ENCODE measurements at places on chromosomes 7 and 10.

GRCh38 chr7:19772306-19772705 lies 1.1 kb downstream of the TMEM196 start:
- no peak for DNase-seq

DNA sequence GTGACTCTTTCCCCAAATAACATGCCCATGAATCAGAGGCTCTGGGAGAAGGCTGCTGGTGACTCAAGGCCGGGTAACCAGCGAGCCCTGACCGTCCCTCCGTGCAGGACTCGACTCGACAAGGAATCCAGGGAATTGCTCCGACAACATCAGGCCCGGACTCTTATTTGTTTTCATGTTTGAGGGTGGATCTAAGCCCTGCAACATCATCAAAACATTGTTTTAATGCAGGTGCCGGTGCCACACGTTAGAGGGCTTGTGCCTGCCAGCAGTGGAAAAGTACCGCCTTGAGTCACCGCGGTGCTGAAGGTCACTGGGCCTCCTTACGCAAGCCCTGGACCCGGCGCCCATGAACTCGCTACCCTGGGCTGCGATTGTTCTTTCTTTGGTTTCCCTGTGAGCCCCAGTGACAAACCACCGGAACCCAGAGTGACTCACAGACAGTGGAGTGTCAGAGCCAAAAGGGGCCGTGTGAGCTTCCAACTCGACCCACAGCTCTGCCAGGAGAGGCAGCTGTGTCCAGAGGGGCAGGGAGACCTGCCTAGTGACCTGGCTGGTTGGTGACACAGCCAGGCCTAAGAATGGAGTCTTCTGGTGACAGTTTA lies 139.4 kb upstream of the SHH start:
- no peak for DNase-seq

DNA sequence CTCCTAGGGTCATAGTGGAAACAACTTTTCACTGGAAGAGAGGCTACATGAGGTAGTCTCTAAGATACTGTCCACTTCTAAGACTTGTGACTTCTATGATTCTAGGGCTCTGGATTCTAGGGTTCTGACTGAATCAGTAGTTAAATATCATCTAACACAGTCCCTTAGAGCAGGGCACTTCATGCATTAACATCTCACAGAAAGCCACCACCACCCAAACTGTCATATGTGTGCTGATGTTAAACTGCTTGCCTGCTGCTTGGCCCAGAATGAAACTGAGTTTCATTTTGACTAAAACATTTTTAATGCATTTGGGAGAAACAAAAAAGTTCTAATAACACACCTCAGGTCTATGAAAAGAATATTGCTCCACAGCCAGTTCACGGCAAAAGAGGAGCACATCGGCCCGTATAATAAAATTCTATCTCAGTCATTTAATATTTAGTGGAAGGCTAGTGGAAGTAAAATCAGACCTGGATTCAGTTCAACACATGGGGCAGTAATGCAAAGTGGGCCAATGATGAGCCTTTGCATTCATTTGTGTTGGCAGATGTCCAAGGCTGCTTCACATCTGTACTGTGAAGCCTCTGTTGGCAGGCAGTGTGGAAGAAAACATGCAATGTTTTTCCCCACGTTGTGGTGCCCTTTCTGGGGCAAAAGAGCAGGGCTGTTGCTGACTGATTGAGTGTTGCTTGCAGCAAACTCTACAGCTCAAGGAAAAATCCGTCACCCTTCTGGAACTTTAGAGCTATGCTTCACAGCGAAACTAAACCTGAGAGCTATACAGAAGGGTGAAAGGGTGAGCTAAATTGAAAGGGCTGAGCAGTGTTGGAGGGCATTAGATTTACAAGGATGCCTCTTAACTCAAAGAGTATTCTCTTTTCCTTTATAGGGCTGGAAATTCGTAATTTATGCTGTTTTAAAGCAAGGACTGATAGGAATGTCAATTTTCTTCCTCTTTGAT lies 33.5 kb upstream of the AUTS2 start:
- DNase-seq = no peak

DNA sequence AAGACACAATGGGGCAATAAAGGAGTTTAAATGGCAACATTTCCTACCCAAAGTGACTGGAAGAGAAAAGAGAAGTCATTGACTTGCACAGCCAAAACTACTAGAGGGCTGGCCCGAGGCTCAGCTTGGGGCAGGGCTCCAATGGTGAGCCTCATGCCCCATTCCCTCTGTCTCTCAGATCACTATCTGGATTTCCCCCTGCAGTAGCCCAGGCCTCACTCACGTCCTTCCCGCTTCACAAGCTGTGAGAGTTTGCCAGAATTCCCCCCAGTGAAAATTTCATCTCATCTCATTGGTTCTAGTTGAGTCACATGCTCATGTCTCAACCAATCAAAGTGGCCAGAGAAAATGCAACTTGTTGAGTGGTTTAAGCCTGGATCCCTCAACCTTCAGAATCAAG lies 181.3 kb downstream of the WDR11 start:
- no peak for DNase-seq

GRCh38 chr10:77637532-77638320 lies at the start of gene KCNMA1:
Gene KCNMA1, minus strand, starts transcription at chr10:77637808.
- no peak for DNase-seq

DNA sequence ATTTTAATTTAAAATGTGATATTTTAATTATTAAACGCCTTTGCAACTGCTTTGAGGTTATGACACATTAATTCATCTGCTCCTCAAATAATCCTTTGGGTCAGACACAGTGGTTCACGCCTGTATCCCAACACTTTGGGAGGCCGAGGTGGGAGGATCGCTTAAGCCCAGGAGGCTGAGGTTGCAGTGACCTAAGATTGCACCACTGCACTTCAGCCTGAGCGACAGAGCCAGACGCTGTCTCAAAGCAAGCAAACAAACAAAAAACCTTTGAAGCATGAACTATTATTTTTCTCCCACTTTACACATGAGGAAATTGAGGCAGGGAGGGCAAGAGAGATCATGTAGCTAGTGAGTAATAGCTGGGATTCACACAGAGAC lies 1.5 kb upstream of the POLD2 start:
- no peak for DNase-seq

GRCh38 chr10:132328738-132329137 lies 3.3 kb upstream of the LRRC27 start:
- DNase-seq = no peak

GRCh38 chr10:124697837-124698544 lies 46.2 kb downstream of the FAM53B start:
- peak; percentile 41 for DNase-seq

- no peak for DNase-seq
These were observed 95.5 kb downstream of the SGMS1 start for GRCh38 chr10:50528206-50528605.

- no peak for DNase-seq
These were observed 91.4 kb upstream of the NAMPT start for GRCh38 chr7:106376026-106376799.
